Suppressor macrophage (primary cell): ENCODE measurements at places on chromosomes 12 and 14.

DNA sequence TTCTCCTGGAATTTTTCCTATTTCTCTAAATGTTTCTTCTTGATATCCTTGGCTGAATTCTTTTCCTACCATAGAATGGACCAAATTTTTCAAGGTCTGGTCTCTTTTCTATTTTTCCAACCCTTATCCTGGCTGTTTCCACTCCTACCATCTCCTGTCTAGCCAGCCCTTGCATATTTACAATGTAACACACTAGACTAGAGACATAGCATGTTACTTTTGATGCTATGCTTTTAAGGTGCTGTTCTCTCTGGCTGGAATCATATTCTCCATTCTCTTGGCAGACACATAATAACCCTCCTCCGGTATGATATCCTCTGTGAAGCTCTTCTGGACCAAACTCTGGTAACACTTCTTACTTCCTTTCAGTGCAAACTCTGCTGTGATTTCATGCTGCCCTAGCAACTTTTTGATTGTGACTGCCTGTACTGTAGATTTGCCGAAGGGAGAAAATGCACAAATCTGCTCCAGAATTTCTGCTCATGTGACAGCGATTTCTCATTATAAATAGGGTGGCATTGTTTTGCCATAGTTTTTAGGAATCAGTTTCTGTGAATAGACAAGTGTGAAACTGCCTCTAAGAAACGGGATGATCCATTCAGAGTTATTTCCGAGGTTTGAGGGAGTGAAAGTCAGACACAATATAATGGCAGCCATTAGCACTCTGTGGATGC is 284.4 kb downstream of the MDGA2 start:
- no peak for DNase-seq

DNA sequence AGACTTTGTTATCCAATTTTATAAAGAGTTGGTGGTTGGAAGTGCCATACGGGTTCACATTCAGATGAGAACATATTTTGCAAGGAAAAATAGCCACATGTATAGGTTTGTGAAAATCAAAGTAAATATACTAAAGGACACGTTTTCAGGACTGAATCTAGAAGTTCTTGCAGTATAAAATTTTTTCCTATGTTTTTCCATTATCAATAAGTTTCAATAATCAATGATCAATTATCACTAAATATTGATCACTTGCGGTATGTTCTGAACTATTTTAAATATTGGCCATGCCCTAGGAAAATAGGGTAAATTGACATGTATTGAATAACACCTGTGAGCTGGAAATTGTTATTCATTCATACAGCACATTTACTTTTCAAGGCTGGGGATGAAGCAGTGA is 25.9 kb downstream of the ALG10B start:
- DNase-seq, result no peak

DNA sequence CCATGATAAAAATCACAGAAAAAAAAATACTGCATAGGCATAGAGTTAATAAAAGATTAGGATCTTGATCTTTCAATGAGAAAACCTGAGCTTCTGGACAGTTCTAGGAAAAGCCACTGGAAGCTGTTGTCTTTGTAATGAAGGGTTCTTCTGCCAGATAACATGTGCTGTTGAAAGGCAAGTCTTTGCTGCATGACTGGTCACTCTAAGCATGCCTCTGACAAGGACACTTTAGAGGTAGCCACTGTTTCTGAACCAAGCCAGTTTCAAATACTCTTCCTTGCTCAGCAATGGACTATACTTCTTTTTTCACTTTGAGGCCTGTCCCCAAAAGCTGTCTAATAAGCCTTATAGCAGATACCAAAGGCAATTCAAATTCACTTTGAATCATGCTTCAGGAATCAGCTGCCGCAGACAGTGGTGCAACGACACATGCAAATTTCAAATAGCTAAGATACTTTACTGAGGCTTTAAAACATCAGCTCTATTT is 70.2 kb downstream of the BTG1 start:
- no peak for DNase-seq

DNA sequence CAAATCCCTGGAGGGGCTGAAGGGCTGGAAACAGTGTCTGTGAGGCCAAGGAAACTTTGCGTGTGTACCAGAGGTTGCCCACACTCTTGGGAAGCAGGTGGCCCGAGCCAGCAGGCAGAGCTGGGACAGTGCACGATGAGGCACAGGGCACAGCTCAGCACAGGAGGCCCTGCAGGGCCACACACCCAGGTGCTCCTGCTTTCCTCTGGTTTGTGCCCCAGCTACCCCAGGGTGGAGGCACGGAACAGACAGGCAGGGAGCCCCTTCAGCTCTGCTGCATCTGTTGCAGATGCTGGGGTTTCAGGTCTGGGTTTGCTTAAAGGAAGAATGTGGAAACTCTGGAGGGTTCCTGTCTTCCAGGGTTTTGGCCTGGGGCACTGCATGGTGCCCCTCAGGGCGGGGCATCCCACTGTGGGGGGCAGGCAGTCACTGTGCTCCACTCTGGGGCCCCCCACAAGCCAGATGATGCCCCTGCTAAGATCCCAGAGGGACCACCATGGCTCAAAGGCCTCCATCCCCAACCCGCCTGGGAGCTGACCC is 8.6 kb downstream of the TMEM179 start:
- DNase-seq, result no peak

GRCh38 chr12:120540445-120540844 is 6.3 kb downstream of the RNF10 start:
- no peak for DNase-seq

DNA sequence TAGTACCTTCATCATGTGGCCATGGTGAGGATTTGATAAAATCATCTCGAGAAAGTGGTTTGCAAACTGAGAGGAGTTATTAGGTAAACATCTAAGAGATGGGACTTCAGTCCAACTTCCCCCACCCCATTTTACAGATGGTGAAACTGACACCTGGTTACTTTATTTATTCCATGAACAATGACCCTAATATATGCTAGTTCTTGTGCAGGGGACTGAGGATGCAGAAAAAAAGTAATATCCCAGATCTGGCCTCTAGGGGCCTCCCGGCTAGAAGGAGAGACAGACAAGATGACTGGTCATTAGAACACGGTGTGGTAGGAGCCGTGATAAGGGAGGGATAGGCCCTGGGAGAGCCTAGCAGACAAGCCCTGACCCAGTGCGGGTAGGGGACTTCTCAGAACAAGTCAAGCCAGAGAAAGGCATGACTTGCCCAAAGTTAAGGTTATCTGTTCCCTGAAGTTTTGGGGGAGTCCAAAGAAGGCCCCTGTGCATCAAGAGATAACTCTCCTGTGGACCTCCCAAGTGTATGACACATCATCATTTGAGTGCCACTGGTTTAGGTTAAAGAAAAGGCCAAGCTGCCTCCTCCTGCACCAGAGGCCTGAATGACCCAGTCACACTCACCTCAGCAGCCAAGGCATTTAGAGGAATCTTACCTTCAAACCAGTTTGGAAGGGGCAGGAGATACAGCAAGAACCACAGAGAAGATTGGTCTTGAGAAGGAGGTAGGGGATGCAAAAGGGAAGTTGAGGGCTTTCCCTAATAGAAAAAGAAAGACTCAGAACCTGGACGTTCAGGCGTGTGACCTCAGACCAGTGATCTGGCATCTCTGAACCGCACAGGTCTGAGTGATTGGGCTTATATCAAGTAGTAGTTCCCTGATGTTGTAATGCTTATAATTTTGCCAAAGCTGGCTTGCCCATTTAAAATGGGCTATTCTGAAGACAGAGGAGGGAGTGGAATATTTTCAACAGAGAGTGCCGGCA is 1.6 kb downstream of the CMKLR1 start:
- DNase-seq, result peak; percentile 82

- DNase-seq, result peak; percentile 87
These were observed 24.3 kb upstream of the SNAPC1 start for GRCh38 chr14:61737915-61738314.

DNA sequence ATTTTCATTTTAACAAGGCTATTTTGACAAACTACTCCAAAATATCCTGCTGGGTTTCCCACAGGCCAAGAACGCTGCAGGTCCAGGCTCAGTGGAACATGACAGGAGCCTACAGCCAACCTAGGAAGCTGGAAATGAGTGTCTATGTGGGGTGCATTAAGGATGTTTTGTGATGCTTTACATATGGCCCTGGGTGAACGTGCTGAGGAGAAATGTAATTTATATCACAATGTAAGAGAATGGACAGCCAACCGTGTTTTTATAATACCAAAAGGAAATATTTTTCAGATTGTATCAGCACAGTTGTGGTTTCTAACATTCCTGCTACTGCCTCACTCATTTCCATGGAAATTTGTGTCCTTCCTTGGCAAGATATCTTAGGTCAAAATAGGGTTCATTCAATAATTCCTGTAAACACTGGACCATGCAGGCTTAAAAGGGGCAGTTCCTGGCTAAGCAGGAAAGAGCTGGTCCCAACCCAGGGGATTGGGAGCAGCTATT is 51.5 kb downstream of the ST8SIA1 start:
- DNase-seq, result no peak

GRCh38 chr12:100539202-100539601 is 34.3 kb upstream of the GAS2L3 start:
- DNase-seq, result peak; percentile 28
